NCI-H1417 treated with DMSO at 0.1 percent for 48 hours (cell line): ENCODE measurements at places on chromosomes 3 and 15.

DNA sequence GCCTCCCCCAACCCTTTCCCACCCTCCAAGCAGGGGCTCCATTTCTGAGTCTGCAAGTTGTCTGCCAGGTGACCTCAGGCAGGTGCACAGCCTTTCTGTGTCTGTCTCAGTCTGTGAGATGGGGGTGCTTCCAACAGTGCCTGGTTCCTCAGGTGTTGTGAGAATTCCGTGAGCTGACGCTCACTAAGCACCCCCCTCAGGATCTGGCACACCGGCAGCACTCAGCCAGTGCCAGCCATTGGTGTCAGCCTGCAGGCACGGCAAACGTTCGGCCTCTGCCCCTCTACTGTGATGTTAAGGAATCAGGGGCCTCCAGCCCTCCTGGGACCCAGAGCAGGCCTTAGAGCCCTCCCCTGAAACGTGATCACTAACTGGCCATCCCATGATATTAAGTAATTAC, 2.4 kb downstream of the KLF15 start:
- DNase-seq: no peak

DNA sequence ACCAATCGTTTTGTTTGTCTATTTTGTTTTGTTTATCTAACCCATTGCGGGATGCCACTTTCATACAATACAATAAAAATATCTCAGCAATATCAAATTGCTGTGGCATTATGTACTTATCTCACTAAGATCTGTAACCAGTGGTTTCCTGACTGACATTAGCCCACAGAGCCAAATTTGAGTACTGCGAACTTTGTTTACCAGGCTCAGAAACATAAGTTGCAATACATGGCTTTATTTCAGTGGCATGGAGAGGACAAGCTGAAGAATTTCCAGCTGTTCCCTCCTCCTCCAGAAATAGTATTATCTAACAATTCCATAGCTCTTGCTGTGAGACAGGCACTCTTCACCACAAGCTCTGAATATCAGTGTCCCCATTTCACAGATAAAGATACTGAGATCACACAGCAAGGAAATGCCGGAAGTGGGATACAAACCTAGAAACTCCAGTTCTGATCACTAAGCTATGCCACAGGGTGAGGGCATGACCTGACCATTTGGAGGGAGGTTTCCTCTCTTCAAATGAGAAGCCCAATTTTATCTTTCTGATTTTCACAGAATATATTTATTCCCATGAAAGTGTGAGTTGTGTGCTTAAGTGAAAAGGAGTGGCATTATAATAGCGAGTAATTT, 469.9 kb upstream of the CBLB start:
- no peak for DNase-seq

- no peak for DNase-seq
Observed at GRCh38 chr3:171606151-171606751, 146.0 kb upstream of the TNIK start.

- DNase-seq: no peak
Observed at GRCh38 chr3:60913474-60913873, 337.8 kb downstream of the FHIT start.

DNA sequence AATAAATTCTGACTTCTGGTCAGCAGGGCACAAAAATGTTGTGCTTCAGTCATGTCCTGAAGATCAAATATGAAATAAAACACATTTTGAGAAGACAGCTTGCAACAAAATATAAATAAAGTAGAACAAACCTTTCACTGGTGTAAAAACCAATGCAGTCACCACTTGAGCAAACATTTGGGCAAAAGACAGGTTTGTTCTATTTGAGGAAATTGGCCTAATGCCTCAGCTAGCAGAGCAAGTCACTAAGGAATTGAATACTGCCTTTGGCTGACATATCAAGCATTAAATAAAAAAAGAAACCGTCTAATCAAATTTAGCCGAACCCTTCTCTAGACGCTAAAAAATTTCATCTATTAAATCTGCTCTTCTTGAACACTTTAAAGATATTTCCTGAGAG, 475.4 kb upstream of the CNTN3 start:
- DNase-seq: no peak

DNA sequence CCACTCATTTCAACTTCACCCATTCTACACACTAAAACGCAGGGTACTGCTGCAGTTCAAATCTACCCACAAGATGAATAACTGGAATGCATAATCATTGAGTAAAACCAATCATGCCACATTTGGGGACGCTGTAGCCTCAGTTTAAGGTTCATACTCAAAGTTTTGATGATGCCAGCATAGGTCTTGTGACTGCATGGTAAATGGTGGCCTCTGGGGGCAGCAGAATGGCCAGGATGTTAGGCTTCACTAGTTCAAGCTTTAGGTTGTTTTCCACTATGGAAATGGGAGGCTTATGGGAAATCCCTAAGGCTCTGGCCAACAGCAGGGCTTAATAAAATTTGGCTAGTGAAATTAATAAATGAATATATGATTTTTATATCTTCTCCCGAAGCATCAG, 104.3 kb upstream of the TSC22D2 start:
- DNase-seq: no peak

GRCh38 chr3:47685037-47685436, 96.7 kb downstream of the SMARCC1 start:
- DNase-seq: no peak

DNA sequence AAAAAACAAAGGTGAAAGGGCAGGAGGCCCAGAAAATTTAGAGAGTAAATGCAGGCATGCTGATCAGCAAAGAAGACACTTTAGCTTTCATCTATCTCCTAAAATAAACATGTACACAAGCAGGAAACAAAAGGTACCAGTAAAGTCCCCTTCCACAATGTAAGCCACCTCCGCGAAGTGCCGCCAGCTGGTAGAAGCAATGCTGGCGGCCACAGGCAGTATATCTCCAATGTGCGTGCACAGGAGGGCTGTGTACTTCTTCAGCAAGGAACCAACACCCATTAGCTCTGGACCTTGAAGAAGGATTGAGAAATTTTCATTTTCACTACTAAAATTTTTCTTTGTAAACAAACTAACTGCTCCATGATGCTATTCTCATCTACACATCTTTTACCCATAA, 75.4 kb downstream of the HERC2 start:
- DNase-seq: no peak

GRCh38 chr15:89419370-89419984, 76.9 kb downstream of the RHCG start:
- no peak for DNase-seq

DNA sequence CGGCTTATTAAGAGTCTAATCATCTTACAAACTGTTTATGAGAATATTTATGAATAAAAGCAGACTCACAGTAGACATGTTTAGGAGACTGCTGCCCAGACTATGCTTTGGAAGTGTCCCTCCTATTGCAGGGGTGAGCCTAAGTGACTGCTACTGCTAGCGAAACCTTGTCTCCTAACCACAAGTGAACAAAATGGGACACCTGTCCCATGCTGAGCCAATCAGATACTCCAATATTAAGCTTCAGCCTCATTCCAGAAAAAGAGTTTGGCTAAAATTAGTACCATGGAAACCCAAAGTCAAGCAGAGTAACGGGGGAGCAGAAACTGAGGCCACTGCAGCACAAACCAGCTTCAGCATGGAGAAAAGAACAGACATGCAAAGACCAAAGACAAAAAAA, 4.6 kb downstream of the DENND6A start:
- DNase-seq: no peak

DNA sequence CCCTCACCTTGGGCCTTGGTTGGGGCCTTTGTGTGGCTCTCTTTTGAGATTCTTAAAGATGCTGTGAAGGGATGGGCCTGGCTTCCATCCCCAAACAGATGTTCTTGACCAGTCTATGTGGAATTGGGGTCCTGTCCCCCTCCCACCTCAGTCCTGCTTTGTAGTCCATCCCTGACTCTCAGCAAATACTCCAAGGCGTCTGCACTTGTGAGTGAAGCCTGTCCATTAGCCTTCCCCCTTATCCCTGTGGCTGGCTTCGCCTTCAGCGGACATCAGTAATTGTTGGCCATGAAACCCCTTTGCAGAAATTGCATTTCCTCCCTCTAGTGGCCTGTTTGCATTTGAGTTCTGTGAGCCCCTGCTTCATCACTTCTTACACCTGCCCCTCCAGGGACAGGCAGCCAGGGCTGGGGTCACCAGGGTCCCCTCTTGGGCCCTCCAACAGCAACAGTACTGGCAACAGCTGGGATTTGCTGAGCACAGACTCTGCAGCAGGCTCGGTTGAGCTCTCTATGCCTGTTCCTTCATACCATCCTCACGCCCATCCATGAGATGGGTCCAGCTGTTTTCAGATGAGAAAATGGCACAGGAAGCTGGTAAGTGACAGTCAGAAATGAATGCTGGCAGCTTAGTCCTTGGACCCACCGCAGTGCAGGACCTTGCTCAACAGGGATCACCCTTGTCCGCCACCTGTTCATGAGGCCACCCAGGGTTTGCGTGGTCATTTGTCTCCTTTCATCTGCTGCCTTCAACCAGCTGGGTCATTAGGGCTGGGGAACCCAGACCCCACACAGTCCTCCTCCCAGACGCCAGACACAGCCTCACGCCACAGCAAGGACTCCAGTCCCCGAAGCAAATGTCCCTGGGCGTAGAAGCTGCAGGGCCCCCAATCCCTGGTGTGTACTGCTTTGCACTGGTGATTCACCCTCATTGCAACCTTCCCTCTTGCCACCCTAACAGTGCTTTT, 8.9 kb upstream of the LRRK1 start:
- no peak for DNase-seq

DNA sequence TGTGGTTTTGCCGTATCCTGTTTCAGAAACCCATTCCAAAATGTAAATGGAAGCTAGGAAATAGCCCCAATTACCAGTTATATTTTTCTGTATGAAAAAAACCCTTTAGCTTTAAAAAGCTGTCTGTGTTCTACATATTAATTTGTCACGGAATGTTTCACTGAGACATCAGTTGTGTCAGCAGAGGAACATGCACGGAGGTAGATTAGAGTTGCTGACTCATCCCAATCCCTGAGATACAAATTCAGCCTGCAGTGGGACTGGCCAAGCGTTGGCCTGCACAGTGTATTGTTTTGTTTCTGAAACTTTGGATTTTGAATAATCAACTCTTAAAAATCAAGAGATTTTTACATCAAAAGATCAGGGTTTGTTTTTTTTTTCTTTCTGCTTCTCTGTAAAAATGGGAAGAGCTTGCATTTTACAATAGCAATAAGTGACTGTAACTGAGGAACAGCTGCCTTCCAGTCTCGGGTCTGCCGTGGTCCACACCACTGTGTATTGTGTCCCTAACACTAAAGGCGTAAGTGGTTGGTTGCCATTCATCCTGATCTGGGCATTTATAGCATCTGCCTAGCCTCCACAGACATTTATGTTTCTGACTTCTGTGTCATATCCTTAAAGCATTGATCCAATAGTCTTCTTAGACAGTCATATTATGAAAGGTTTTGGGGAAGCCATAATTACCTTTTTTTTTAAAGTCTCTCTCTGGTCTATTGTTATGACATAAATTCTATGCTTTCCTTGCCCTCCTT, 218.1 kb downstream of the ADAMTSL3 start:
- DNase-seq: no peak

GRCh38 chr15:59256482-59256881, 49.8 kb downstream of the LDHAL6B start:
- no peak for DNase-seq

DNA sequence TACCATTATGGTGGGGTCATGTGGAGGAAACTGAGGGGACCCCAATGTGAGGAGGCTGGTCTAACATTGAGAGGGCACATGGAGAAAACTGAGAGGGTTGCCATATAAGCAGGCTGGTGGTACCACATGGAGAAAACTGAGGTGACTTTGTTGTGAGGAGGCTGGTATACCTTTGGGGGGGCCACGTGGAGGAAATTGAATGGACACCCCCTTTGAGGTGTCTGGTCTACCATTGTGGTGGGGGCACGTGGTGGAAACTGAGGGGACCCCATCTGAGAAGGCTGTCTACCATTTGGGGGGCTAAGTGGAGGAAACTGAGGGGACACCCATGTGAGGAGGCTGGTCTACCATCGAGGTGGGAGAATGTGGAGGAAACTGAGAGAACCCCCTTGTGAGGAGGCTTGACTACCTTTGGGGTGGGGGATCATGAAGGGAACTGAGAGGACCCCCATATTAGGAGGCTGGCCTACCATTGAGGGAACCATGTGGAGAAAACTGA, 163.8 kb downstream of the FBLN2 start:
- DNase-seq: no peak

DNA sequence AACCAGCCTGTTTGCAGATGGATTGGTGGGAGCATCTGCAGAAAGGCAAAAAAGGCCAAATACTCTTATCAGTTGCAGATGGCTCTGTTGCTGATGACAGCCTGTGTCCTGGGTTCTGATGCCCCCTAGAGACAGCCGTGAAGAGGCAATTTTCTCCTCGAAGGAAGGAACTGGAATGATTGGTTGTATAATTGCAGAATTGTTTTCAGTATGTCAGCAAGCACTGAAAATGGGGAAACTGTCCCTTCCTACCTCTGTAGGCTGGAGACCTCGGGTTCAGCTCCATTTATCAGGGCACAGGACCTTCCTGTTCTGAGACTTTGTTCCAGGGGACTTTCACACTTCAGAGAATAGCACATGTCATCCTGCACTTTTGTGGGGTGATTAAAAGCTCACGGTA, 103.0 kb downstream of the PGPEP1L start:
- no peak for DNase-seq

GRCh38 chr15:77819048-77819850, 186.5 kb upstream of the LINGO1 start:
- no peak for DNase-seq

GRCh38 chr15:68106656-68107055, 52.5 kb downstream of the PIAS1 start:
- DNase-seq: no peak
